ENCODE measurements at places on chromosomes 6 and 20.
A peak's percentile ranks its signal among the peaks of the same experiment; 100 is the strongest.

GRCh38 chr20:53929399-53929798 lies 141.0 kb downstream of the BCAS1 start:
- DNase-seq = no peak

- DNase-seq = no peak
Measured at GRCh38 chr6:118678866-118679265, 27.5 kb upstream of the CEP85L start.

DNA sequence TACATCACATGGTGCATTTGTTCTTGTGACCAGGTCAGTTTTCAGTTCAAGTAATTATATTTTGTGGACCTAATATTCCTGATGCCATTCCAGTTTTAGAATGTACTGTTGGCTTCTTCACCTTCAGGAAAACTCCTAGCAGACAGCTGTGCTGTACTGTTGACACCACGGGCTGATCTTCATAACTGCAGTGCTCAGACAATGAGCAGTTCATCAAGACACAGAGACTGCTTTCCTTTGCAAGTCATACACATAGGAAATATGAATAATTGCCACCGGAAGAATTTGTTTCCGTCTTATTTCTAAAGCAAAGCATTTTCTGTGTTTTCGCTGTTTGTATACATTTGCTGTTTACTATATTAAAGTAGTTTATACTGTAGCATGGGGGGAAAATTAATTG lies 89.8 kb downstream of the C6orf118 start:
- DNase-seq = no peak

DNA sequence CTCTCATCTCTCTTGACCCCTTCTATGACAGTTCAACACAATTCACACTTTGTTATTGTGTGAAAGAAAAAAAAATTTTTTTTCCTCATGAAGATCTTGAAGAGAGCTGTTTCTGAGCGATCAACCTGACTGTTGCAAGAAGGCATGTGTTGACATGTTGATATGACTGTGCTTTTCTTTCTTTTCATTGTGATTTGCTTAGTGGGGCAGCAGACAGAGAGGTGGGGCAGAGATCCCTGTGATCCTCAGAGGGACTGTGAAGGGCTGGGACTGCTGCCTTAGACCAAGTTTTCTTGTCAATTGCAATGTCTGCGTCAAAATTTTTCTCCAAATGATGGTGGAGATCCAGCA lies 70.8 kb upstream of the IYD start:
- DNase-seq = no peak

GRCh38 chr6:8844968-8845367 lies 409.6 kb upstream of the SLC35B3 start:
- no peak for DNase-seq

DNA sequence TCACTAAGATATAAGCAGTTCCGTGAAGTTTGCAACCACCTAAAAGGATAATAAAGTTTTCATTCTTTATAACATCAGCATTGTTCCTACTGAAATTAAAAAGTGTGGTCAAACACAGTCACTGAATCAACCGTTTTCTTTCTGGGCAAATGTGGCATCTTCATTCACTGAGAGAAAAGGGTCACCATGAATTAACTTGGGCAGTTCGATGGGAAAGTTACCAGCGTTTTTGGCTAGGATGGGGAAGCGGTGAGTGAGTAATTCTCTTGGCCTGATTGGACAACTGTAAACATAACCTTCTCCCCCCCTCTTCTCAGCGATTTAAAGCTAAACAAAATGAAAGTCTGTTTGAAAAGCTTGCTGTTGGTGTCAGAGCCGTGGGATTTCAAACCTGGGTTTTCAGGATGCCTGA lies 181.8 kb downstream of the SASH1 start:
- no peak for DNase-seq

DNA sequence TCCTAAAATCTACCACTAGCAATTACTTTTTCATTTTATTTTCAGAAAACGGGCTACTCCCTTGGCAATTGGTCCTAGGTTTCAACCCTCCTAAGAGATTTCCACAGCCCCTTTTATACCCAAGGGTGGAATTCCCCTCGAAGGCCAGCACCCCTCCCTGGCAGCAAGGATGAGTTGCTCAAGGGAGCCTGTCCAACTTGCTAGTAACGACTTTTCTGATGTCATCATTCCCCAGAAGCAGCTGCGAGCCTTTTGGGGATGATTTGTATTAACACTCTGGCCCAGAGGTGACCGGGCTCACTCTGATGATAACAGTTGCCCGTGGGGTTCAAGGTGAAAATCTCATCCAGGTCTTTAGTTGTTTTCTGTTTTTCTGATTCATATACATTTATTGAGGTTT lies 30.7 kb upstream of the NAA20 start:
- DNase-seq = no peak

DNA sequence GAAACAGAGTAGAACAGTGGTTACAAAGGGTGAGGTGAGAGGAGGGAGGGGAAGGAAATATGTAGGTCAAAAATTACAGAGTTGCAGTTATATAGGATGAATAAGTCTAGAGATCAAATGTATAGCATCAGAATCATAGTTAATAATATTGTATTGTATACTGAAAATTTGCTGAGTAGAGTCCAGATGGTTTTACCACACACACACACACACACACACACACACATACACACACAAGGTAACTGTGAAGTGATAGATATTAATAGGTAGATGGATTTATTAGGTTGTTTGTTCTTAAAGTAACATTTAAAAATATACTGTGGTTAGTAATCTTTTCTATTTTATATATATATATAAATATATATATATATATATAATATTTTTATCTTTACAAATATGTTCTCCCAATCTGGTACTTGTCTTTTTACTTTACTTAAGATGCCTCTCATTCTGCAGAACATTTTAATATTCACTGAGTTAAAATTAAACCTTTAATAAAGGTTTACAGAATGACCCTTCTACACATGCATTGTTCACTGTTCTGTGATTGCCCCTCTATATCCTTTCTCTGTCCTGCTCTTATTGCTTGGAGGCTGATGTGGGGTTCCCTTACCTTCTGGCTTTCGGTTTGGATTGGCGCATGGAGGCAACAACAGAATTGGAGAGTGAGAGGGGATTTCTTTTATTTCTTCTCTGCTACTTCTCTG lies 408 bp downstream of the PTCHD4 start:
- no peak for DNase-seq

DNA sequence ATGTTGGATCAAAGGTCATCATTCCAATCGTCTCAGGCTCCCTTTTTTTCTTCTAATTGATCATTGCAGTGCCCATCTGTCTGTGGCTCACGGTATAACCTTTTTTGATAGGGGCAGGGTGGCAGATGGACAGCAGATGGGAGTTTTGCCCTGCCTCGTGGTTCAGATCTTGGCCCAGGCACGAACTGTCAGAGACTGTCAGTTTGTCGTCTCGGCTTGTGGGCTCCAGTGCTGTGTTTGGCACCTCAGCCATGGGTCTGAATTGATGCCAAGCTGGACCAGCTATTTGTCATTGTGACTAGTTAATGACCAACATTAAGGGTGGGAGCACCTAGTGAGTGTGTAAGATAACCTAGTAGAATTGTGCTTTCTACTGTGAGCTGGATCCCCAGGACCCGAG lies 197.6 kb downstream of the PRL start:
- DNase-seq = no peak

DNA sequence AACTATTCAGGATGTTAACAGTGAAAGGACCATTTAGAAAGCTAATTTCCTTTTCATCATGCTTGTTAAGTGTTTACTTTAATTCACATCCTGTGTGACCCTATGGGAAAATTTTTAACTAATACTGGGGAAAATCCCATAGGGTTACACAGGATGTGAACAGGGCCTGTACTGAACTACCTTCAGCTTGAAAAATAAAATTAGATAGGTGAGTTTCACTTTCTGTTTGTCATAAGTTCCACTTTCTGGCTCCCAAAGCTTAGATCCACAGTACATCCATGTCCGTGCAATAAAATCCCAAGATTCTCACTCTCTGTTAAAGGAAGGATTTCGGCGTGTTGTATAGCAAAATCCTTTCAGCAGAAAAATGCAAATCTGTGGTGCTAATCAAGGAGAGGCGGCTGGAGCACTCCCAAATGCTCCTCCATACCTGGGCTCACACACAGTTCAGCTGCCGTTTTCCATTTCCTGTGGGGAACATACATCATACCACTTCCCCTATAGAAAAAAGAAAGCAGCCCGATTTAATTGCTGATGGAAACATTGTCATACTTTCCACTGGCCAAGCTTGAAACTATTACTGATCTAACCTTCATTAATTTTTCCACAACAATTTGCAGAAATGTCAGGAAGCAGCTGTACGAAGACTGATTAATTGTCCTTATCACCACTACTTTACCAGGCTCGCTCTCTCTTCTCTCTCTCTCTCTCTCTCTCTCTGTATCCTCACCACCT lies 125.2 kb downstream of the HIVEP2 start:
- DNase-seq = peak; percentile 28

GRCh38 chr6:41455818-41456217 lies 90.4 kb upstream of the FOXP4 start:
- no peak for DNase-seq

DNA sequence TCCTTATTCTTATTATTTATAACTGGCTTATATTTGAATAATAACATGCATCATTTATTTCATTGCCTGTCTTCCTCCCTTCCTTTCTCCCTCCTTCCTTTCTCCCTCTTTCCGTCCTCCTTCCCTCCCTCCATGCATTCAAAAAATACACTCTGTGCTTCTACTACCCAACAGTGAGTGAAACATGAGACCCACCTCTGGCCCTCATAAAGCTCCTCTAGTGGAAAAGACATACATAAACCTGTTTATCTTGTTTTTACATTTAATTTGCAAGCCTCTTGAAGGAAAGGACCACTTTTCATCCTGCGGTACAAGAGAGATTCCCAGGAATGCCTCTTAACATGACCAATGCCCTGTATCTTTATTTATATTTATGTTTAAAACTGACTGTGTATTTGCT lies 21.8 kb upstream of the ISM1 start:
- DNase-seq = no peak

DNA sequence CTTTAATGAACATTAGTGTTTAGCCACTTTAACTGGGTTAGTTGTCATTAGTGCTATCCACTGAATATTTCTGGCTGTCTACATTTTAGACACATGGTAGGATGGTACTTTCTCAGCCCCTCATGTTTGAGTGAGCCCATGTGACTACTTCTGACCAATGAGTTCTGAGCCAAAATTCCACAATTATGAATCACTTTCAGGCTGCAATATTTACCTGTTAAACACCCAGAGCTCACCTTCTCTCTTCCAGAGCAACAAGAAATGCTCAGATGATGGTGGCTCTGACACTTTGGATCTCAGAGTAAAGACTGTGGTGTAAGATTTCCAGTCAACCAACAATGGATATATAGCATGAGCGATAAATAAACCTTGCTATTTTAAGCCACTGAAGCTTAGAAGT lies 24.8 kb downstream of the SPACA1 start:
- DNase-seq = no peak

DNA sequence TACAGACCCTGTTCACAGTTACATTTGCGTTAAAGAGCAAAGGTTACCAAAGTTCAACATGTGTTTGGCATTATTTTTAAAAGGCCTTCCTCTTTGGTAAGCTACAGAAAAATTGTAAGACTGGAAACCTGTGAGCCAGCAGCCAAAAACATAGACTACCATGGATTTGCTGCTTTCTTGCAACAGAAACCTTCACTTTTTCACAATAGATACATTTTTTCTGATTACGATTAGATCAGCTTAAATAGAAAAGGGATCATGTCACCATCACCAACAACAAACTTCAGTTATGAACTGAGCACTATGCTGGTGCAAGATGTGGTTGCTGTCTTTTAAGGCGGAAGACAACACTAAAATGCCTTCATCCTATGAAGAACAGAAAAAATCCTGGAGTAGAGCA lies 112.3 kb upstream of the MARCKS start:
- no peak for DNase-seq

DNA sequence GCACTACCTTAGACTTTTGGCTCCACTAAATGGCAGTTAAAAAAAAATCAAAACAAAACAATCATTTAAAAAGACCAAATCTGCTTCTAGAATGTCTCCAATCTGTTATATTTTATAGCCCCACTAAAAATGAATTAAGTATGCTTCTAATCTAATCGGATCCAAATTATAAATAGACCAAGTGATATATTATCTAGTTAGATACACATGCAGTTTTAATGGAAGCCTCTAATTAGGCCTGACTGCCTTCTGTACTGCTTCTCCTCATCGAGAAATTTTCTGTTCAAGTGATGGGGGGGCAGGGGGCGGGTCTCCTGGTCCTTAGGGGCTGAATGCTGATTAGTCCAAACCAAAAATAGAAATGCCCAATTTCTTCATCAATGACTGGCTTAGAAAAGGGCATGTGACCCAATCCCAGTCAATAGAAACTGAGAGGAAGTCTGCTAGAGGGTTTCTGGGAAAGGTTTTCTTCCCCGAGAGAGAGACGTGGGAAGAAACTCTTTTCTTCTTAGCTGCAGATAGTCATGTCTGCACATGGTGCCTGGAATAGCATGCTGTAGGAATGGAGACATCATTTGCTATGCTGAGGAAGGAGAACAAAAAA lies 6.9 kb downstream of the SESN1 start:
- DNase-seq = no peak

GRCh38 chr20:57517904-57518303 lies 7.0 kb downstream of the CTCFL start:
- DNase-seq = no peak

GRCh38 chr6:4364711-4365110 lies 229.3 kb upstream of the ECI2 start:
- DNase-seq = no peak

DNA sequence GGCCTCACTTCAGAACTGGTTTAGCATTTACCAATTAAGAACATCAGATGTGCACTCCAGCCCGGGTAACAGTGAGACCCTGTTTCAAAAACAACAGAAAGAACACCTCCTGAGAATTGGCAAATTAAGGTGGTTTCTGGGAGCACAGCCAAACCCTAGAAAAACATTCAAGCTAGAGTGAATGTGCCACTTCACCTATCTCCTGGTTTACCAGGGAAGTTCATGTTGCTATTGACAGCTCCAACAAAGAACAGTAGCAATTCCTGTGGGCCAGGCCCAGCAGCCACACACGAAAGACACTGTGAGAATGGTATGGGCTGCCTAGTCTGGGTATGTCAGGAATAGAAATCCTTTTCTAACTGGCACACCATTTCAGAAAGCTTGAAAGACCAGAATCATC lies 4.9 kb downstream of the POLR1C start:
- no peak for DNase-seq

GRCh38 chr6:111027219-111027618 lies 45.4 kb downstream of the RPF2 start:
- no peak for DNase-seq

- no peak for DNase-seq
Measured at GRCh38 chr6:436308-437036, 44.9 kb downstream of the IRF4 start.

GRCh38 chr6:106461084-106461483 lies 100.6 kb downstream of the CRYBG1 start:
- DNase-seq = no peak

DNA sequence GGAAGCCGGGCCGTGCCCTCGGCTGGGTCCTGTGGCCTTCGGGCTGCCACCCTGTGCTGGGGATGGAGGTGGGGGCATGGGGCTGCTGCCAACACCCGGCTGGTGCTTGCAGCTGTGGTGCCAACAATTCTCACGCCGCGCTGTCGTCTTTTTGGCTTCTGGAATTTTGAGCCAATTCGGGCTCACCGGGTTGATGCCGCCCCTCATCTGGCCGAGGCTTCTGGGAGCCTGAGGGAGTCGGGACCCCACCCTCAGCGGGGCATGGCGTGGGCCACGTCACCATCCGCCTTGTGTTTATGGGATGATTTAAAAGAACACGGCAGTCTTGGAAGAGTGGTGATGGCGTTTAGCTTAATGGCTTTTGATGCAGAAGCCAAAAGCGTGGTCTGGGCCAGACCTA lies 8.7 kb upstream of the NPBWR2 start:
- DNase-seq = no peak

All from stimulated activated CD8-positive, alpha-beta memory T cell treated with anti-CD3 and anti-CD28 coated beads, Interleukin-15, amount 100 ng/mL, for 4 hours (primary cell).